ENCODE measurements at places on chromosomes 3 and 15.

DNA sequence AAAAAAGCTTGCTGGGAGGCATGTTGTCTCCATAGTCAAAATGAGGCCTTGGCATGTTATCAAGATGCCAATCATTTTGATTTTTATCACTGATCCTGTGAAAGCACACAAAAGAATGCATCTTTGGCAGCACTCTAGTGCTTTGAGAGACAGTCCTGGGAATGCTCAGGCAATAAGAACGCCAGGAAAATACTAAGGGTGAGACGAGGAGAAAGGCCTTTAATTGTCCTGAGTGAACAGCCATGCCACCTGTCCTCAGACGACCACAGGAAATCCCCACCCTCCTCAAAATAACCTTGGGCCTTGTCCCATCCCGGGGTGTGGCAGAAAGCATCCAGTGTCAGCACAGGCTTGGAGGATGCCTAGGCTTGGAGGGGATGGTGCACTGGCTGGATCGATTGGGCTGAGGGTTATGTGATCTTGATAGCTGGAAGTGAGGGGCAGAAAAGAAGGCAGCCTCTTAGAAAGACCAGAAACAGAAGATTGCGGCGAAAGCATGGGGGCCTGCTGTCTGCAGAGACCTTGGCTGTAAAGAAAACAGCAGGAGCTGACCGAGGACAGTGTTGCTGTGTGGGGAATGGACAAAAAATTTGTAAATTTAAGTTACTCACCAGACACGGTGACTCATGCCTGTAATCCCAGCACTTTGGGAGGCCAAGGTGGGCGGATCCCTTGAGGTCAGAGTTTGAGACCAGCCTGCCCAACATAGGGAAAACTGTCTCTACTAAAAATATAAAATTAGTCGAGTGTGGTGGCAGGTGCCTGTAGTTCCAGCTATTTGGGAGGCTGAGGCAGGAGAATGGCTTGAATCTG is 7.3 kb downstream of the TMEM158 start:
- no peak for DNase-seq

DNA sequence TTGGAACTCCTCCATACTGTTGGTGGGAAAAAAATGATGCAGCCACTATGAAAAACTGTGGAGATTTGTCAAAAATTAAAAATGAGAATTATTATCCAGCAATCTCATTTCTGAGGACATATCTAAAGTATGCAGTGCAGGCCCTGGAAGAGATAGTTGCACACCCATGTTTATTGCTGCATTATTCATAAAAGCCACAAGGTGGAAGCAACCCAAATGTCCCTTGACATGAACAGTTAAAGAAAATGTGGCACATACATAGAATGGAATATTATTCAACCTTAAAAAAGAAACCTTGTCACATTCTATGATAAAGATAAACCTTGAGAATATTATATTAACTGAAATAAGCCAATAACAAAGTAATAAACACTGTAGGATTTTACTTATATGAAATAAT is 80.9 kb upstream of the ARHGEF26 start:
- no peak for DNase-seq

DNA sequence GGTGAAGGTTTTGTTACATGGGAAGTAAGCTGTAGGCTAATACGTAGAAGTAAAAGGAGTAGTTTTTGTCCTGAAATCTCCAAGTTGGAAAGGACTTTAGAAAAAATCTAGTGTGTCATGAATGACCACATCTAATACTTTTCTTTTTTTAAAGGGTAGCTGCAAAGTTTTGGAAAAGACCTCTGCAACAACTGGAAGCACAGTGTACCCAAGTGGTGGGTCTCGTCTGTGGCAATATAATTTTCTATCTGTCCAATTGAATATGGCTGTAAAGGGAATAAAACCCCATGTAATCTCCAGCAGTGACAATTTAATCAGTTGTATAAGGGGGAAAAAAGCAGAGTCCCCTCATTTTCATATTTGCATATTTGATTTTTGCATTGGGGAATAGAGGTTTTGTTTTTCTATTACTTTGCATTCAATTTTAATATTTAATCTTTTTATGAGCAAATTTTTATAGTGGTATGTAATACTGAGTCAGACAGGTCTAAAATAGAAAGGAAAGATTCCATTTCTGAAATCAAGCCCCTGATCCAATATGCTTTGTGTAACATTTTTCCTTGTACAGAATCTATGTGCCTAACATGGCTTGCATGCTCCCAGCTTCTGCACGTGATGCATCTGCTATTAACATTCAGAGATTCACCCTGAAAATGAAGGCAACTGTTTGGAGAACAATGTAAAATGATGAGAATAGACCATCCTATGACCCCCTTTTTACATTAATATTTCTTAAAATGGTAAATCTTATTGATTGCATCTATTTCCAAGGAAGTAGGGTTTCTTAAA is 531.4 kb downstream of the ZIC1 start:
- DNase-seq = no peak

- DNase-seq = no peak
Measured at GRCh38 chr3:133256787-133257483, 142.9 kb upstream of the BFSP2 start.

- no peak for DNase-seq
Measured at GRCh38 chr15:95558131-95558530, 772.4 kb upstream of the NR2F2 start.

DNA sequence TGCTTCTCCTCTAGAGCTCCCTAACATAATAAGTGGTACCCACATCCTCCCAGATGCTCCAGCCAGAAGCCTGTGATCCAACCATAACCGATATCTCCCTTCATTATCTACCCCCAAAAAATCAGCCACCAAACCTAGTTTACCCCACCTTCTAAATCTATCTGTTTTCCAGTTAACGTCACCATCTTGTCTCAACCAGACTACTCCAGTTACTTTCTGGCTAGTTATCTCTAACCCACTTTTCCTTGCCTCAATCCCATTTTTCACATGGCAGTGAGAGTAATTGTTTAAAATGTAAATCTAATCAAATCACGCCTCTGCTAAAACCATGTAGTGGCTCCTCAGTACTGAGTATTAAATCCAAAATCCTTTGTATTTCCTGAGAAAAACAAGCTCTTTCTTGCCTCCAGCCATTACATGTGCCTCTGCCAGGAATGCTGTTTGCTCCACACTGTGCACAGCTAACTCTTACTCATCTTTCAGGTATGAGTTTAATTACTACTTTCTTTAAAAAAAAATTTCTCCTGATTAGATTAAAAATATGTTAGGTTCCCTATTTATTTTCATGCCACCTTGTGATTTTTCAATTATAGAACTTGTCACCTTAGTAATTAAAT is 15.4 kb downstream of the CCDC54 start:
- no peak for DNase-seq

DNA sequence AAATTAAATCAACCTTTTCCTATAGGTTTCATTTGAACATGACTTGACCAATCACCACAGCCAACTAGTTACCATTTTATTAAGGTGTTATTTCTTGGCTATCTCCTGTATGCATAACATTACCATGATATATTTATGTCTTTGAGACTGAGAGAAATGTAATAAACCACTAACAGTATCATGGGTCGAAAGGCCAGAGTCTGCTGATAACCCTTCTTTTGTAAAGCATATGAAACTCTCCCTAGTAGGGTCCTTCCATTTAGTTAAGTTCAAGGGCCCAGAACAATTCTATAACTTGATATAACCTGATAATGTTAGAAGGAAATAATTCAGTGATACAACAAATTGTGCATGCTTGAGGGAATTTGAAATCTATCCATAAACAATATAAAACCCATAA is 14.3 kb upstream of the DPH6 start:
- DNase-seq = no peak

DNA sequence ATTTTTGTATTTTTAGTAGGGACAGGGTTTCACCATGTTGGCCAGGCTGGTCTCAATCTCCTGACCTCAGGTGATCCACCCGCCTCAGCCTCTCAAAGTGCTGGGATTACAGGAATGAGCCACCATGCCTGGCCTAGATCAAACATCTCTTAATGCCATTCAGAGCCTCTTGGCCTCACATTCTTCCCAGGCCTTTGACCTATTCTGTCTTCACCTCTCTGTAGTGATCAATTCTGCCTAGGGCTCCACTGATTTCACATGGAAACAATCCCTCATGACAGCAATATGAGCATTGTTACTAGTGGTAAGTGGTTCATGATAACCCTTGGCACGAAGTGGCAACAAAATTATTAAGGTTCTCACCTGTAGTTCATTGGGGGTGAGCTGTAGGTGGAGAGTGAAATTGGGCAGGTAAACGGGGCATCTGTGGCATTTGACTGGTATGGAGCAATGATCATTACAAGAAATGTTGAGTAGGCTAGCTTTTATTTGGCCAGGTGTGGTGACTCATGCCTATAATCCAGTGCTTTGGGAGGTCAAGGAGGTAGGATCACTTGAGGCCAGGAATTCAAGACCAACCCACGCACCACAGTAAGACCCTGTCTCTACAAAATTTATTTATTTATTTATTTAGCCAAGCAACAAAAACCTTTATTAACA is 4.8 kb upstream of the ARPIN start:
- no peak for DNase-seq

DNA sequence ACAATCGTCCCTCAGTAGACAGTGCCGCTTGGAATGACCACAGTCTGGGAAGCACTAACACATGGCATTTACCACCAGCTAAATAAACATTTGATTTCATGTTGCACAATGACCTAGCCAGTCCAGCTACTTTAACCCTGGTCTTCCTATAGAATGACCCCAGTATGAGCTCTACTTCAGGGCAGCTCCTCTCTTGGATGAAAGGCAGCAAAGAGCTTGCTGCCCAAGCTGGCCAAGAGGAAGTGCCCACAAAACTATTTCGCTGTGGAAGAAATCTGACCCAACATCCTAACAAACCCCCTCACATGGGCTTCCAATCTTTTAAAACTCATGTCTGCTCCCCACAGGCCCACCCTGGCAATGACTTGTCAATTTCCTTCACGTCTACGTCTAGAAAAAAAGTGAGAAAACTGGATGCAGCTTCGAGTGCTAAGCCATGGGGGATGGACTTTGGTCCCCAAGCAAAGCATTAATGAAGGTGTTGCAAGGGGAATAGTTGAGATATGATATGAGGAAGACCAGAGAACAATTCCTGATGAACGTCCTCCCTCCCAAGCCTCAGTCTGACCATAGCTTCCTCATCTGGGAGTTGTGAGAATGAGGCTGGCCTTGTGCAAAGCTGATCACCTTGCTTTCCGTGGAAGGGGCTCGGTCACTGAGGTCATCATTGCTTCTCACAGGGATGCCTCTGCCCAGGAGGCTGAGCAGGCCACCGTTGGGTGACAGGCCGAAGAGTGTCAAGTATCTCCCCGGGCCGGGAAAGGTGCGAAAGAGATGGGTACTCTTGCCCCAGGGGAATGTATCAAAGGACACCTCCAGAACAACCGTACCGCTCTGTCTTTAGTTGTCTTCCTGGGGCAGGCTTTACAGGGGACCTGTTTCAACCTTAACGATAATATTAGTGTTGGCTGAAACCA is 964 bp downstream of the SLC25A20 start:
- no peak for DNase-seq

DNA sequence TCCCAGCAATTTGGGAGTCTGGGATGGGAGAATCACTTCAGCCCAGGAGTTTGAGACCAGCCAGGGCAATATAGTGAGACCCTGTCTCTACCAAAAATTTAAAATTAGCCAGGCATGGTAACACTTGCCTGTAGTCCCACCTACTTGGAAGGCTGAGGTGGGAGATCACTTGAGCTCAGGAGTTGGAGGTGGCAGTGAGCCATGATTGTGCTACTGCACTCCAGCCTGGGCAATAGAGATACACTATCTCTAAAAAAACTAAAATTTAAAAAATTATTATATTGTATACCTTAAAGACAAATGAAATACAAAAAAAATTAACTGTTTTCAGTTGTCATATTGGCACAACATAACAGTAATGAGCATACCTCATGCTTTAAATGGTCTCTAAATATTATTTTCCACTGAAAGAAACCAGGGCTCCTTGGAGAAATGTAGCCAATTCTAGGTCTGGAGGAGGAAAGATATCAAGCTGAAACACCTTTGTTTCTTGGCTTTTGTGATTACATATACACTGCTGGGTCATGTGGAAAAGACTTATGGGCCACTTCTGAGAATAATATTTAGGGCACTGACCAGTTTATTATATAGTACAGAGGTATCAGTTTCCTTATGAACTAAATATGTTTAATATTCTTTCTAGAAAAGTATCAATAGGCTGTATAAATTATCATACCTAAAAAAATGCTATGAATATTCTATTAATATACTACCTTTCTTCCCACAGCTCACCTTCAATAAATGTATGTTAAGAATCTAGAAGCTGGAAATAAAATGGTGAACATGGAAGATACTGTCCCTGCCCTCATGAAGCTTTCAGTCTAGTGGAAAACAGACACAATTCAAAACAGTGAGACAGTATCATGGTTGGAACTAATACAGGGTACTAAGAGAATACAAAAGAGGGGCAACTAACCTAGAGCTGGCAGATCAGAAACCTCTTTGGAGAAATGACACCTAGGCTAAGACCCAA is 119.5 kb downstream of the TMCC1 start:
- DNase-seq = no peak

DNA sequence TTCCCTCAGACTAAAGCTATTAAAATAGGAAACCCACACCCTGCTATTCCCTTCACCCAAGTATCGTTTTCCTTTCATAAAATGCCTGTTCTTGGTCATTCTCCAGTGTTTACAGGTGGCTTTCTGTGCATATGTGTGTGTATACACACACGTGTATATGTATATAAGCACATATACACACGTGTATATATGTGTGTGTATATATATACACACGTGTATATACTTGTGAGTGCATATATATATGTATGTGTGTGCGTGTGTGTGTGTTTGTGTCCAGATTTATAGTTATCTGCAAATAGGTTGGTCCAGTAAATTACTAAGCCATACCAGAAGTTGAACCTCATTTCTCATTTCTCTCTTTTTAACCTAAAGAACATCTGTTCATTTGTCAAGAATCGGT is 15.7 kb upstream of the TEX9 start:
- DNase-seq = no peak

GRCh38 chr15:67505675-67506572 is 15.0 kb upstream of the C15orf61 start:
- DNase-seq = no peak

DNA sequence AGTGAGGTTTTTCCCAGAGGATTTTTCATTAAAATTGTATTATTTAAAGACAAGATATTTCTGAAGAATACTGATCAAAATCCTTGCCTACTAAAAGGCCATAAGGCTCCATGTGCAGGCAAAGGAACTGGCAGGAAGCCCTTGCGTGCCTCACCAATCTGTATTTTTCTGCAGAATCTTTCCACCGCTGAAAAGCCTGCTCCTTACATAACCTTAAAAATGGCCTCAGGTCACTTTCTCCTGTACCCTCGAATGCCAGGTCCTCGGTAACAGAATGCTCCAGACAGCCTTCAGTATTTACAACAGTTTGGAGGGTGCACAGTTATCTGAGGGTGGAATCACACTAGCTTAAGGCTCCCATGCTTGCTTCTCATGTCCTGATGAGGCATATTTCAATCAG is 3.2 kb downstream of the MORC1 start:
- no peak for DNase-seq

GRCh38 chr15:80423215-80423614 is 19.0 kb downstream of the ARNT2 start:
- DNase-seq = no peak

DNA sequence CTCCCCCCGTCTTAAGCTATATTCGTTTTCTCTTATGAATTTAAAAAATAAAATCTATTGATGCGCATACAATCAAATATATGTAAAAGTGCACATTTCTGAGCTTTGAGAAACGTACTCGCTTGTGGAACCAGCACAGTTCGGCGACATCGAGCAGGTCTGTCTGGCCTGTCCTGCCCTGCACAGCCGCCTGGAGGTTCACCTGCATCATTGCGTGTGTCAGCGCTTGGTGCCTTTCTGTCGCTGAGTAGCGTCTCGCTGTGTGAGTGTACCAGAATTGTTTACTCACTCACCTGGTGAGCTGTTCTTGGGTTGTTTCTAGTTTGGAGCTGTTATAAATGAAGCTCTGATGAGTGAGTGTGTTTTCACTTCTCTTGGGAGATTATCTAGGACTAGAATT is 104.0 kb downstream of the VGLL4 start:
- DNase-seq = no peak
